Hematopoietic multipotent progenitor cell treated with erythropoietin and hydrocortisone succinate and interleukin-3 and kit ligand, for 17 days (in vitro differentiated cells): ENCODE measurements at places on chromosomes 5 and 9.

GRCh38 chr5:159426694-159427093, 96.4 kb upstream of the IL12B start:
- DNase-seq = no peak

- no peak for DNase-seq
Measured at GRCh38 chr5:38339446-38339845, 81.1 kb downstream of the EGFLAM start.

DNA sequence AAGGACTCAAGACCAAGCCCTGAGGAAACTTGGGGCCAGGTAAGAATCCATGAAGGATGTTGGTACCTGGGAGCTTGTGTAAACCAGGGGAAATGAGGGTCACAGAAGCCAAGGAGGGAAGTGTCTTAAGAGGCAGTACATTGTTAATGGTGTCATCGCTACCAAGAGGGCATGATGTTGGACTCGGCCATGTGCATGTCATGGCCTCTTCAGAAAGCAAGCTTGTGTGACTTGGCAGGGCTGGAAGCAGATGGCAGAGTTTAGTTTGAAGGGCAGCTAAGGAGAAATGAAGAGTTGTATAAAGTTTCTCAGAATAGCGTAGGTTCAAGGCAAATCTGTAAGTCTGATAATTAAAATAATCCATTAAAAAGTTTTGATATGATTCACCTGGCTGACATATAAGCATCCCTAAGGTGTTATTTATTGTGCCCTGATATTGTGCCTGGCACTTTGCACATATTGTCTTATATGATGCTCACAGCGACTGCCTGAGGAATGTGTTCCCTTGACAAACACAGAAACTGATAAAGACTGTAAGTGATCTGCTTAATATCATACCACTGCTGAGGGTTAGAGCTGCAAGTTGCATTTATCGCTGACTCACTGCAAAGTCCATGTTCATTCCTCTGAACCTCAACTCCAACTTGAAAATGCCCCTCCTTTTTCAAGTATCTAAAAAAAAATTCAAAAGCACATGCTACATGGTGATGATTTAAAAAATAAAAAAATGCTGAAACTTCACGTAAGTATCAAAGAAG, 81.3 kb upstream of the PTPN3 start:
- no peak for DNase-seq

DNA sequence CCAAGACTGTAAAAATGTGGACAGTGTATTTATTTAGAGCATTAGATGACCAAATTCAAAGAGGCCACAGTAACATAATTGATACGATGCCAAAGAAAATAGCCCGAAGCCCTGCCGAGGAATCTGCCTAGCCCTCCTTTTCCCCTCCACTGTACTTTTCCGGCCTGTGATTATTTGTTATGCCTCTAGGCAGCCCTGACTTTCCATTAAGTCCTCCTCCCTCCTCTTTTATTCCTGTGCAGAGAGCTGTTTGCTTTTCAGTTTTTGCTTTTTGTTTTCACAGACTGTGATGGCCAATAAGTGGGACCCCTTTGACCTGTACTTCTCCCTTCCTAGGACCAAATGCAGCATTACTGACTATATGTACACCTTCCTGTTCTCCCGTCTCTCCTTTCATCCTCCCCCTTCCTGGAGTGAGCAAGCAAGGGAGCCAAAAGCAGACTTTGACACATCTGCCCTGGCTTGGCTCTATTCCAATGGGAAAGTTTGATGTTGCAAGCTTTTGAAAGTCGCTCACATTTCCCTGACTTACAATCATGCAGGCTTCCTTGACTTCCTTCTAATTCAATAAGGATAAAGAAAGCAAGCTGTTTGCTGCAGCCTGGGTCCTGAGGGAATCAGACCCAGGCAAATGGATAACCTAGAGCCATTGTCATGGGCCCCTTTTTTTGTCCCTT, 76.1 kb downstream of the NREP start:
- no peak for DNase-seq

DNA sequence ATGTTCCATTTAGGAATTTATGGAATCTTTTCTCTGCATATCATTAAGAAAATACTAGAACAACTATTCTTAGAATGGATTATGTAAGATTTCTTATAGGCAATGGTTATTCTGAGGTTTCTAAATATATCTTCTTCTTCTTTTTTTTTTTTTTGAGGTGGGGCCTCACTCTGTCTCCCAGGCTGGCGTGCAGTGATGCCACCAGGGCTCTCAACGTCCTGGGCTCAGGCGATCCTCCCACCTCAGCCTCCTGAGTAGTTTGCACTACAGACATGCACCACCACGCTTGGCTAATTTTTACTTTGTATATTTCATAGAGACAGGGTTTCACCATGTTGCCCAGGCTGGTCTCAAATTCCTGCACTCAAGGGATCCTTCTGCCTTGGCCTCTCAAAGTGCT, 137.2 kb downstream of the SREK1 start:
- DNase-seq = no peak

GRCh38 chr5:73691302-73692080, 65.5 kb downstream of the ARHGEF28 start:
- no peak for DNase-seq

GRCh38 chr9:8719833-8720486, 920.4 kb upstream of the DMAC1 start:
- no peak for DNase-seq

DNA sequence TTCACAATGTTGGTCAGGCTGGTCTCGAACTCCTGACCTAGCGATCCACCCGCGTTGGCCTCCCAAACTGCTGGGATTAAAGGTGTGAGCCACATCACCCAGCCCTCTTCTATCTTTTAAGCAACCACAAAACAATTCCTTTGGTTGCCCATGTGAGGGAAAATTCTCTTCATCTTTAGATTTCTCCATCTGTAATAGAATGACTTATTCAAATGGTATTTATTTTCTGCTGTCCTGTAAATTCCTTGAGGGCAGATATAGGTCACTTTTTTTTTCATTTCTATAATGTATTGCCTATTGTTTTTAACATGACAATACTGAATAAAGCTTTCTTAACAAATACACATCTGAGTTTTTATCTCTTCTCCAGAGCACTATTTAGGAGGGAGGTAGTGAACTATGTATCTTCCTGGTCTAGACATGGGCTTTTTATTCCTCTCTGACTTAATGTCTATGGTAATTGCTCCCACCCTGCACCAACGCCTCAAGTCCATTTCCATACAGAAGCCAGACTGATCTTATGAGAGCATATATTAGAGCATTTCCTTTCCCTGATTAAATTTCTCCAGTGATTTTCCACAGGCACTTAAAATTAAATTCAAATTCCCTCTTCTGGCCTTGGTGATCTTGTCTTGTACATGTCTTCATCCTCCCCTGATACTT, 595.6 kb downstream of the CAAP1 start:
- DNase-seq = no peak

DNA sequence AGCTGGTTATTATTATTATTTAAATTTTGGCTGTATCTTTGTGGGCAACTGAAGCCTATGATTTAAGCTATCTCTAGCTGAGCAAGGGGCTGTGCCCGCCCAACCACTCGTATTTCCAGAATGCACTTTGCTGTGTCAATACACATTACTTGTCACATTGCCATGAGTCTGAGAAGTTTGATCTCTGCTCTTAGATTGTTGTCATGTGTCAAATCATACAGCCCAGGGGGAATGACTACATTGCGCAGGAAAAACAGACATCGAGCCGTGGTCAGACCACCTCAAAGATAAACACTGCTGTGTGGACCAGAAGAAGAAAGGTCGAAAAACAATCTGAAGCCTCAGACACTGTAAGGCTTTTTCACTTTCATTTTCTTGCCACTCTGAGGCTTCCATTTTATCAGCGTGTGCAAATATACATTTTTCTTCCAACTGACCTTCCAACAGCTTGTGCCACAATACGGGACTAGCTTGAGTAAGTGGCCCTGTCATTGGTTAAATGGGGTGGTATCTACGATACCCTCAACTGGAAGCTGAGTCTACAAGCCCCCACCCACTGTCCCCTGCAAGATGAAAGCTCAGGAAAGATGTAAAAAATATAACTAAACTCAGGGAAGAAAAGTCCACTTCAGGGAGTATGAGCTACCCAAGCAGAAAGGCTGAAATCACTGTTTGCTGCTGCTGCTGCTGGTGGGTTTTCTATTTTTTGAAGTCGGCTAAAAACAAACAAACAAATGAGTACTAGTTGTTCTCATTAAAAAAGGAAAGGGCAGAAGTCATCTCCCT, 603.0 kb downstream of the BNC2 start:
- no peak for DNase-seq

DNA sequence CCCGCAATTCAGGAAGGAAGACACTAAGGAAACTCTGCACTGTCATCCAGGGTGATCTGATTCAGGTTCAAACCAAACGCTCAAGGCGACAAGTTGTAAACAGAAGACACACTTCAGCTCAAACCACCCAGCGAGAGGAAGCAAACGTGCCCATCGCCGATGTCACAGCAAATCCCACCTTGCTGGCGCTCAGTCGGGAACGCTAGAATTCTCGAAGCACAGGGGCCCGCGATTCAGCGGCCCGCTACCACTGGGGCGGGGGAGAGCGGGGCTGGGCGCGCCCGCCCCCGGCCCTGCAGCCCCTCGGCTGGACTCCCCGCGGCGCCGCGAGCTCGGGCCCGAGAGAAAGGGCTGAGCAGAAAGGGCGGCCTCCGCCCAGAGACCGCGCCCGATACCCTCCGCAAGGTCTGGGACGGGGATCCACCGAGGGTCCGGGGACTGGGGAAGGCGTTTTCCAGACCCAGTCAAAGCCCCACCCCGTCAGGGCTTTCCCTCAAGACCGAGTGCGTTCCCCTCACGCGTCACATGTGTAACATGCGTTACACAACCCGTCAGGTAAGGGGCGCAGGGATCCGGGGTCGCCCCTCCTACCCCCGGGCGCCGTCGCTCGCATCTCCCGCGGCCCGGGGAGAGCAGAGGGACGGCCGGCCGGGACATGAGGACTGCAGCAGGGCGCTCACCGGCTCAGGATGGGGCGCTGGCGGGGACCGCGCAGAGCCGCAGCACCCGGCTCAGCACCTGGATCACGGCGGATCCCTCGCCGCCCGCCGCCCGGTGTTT, 469 bp downstream of the AGTPBP1 start:
- DNase-seq = peak; percentile 79

GRCh38 chr5:94849821-94850736, 231.6 kb downstream of the SLF1 start:
- no peak for DNase-seq

DNA sequence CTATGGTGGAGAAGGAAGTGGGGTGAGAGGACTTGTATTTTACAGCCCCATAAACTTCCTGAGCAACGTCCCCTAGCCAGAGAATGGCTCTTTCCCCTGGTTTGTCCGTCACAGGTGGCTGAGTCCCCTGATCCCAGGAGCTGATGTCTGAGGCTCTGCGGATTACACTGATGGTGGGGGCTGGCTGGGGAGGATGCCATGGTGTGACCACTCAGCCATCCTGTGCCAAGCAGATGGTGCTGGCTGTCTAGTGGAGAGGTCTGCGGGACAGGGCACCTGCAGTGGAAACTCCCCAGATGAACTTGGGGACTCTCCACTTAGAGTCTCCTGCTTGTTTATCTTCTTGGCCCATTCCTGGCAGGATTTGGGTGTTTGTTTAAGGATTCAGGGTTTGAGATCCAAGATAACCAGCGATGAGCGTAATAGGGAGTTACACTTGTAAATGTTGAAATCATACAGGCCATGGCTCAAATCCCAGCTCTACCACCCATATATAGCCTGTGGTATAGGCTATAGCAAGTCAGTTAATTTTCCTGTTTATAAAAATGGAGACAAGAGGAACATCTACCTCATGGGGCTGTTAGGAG, 4.7 kb upstream of the PTGS1 start:
- DNase-seq = no peak

- no peak for DNase-seq
Measured at GRCh38 chr5:82991059-82991458, 86.1 kb downstream of the TMEM167A start.

DNA sequence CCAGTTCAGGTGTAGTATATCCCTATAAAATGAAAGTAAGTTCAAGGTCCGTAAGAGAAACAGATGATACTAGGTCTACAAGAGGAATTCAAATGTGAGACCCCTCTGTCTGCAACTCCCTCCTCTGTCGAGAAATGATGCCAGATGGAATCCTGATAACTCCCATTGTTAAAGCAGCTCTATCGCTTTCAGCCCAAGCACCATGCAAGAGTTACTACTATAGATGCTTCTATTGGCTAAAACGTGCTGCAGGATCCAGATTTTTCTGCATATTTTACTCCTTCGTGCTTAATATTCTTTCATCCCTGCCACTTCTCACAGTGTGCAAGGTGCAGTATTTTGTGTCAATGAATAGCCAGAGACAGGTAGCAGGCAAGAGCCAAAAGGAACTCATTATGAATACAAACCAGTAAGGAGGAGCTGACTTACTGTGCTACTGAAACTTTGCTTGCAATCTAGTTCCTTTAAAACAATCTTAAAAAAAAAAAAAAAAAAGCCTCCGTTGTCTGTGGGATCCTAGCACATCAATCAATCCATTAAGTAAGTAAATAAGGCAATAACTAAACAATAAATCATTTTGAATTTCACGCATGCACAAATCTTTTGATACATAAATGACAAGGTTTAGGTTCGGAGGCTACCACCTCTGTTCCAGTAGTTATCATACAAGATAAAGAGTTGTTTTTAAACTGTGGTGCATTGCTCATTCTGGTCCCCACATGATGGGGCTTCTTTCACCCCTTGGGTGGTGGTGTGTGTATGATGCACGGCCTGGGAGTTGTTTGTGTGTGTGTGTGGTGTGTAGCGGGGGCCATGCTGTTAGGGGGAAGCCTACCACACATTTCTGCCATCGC, 151.1 kb upstream of the MPDZ start:
- no peak for DNase-seq

GRCh38 chr9:110975969-110976368, 62.3 kb downstream of the LPAR1 start:
- DNase-seq = no peak

DNA sequence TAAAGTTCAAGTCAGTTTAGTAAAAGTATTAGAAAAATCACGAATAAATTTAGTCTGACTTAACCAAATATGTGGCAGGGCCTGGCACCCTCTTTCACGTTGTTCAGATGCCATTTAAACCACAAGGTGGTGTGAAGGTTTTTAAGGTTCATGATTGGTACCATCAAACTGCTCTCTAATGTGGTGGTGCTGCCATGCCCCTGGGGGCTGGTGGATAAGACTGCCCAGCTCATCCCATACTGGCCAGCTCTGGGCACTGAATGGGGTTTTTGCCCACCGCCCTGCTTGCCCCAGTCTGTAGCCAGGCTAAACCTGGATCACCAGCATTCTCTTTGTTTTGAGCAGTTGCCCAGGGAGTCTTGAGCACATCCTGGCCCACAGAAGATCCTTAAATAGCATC, 159.3 kb downstream of the GABBR2 start:
- no peak for DNase-seq

- DNase-seq = no peak
Measured at GRCh38 chr9:33750839-33751339, 44.5 kb upstream of the PRSS3 start.
